ENCODE measurements at places on chromosomes 13 and 19.

DNA sequence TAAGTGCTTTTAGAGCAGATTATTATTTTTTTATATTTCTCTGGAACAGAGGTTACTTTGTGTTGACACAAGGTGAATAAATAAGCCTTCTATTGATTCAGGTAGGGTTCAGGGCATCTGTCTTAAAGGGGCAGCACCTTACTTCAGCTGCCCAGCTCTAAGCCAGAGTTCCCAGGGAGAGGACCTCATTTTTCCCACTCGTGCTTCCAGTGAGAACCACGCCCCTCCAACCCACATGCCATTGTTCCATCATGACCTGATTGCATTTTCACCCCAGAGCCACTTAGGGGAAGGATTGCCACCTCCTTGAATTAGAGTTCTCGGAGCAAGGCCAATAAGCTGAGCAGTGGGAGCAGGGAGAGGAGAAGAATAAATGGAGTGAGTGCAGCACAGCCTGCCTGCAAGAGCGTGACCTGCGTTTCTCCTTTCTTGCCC is 104.3 kb upstream of the FRY start:
- no peak for DNase-seq

DNA sequence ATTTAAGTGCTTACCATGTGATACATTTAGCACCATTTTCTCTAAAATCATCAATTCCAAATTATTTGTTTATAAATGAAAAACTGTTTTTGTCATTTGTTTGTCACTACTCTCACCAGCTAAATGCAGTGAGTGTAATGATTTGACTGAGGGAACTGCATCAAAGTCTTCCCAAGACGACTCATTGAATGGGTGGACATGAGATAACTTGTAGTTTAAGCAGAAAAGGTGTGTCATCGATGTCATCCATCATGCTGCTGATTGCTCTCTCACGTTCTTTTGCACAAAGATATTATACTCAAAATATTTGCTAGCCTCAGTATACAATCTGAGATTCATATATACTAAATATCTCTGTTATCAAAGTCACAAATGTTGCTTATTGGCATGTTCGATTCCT is 366.5 kb downstream of the IRS2 start:
- DNase-seq: no peak

GRCh38 chr13:42040730-42041010 is 7.8 kb upstream of the DGKH start:
- no peak for DNase-seq

GRCh38 chr19:850221-850978 is 1.7 kb upstream of the ELANE start:
- peak; percentile 50 for DNase-seq

DNA sequence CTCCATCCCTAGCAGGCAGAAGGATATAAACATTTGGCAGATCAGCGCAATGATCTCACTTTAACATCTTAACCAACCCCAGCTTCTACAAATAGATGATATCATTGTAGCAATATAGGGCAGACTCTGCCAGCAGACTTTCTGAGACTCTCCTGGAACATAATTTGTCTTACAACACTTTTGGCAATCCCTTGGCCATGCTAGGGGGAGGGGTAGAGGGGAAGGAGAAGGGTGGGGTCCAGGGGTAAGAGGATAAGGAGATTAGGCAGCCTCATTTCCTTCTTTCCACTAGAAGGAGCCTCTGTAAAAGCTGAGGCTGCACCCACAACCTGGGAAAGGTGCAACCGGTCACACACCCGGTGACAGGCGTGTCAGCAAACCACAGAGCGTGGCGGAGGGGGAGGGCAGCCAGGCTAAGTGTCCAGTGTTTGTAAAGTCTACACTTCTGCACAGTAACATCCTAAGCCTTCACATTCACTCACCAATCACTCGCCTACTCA is 8.7 kb upstream of the UBAC2 start:
- DNase-seq: no peak

DNA sequence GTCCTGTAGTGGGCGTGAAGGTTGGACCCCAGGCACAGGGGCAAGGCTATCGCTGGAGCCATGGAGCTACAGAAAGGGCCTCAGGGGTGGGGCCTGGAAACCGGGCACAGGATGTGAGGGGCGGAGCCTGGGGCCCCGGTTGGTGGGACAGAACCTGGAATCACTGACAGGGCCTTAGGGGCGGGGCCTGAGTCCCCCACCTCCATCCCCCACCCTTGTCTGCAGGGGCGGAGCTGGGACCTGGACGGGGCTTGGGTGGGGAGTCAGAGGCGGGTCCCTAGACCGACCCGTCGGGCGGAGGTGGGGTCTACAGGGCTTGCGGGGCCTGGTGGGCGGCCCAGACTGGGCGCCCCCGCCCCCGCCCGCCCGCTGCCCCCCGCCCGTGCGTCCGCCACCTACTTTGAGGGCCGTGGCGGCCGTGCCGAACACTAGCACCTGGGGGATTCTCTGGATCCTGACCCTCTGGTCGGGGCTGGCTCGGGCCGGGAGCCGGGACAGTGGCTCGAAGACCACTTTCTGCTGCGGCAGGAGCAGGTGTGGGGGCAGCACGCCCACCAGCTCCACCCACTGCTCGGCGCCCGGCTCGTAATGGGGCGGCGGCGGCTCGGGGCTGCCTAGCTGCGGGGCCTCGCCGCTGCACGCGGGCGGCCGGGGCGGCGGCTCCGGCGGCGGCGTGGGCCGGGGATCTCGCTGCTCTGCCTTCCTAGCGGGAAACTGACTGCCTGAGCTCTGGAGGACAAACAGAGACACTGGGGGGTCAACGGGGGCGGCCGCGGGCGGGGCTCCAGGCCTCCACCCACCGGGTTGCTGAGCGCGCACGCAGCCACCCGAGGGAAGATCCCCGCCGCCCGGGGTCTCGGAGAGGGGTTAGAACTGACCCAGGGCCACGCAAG is 26.3 kb downstream of the DCAF15 start:
- DNase-seq: no peak

- DNase-seq: no peak
Measured at GRCh38 chr13:82216165-82216564, 1666.1 kb downstream of the SLITRK1 start.

GRCh38 chr13:57739543-57740190 is 108.1 kb downstream of the PCDH17 start:
- DNase-seq: no peak

- no peak for DNase-seq
Measured at GRCh38 chr19:56118666-56119581, 2.2 kb downstream of the ZNF787 start.

GRCh38 chr19:56751078-56751489 is 79.5 kb upstream of the ZNF835 start:
- DNase-seq: no peak

GRCh38 chr19:6868351-6868750 is 19.0 kb upstream of the ADGRE1 start:
- DNase-seq: no peak

- no peak for DNase-seq
Measured at GRCh38 chr13:26606631-26607030, 49.1 kb downstream of the WASF3 start.

DNA sequence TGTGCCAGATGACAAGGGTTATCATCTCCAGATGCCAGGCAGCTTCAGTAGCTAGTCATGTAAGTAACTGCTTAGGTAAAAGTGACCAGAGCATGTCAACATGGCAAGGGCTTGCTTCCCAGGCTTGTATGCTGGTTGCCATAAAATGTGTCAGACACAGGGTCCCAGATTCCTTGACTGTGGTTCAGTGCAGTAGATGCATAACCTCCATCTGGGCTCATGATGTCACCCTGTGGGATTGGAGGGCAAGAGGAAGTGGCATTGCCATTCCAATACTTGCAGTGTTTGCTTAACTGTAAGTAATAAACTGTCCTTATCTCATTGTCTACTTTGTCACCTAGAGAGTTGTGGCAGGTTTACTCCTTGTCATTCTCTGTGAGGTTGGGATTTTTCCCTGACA is 226.8 kb downstream of the PCDH17 start:
- peak; percentile 2 for DNase-seq

DNA sequence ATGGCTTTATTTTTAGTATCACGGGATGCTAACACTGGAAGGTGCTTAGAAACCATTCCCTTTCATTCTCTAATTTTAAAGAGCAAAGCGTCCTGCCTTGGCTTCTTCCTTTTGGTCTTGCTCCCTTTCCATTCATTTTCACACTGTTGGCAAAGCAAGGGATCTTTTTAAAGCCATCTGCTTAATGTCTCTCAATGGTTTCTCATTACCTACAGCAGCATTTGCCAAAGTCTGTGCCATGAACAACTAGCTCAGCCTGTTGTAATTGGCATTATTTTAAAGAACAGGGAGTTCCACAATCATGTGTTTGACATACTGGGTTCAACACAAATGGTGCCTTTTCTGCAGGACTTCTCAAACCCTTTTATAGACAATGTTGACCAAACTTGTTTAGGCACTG is 444.3 kb downstream of the GPC6 start:
- no peak for DNase-seq

DNA sequence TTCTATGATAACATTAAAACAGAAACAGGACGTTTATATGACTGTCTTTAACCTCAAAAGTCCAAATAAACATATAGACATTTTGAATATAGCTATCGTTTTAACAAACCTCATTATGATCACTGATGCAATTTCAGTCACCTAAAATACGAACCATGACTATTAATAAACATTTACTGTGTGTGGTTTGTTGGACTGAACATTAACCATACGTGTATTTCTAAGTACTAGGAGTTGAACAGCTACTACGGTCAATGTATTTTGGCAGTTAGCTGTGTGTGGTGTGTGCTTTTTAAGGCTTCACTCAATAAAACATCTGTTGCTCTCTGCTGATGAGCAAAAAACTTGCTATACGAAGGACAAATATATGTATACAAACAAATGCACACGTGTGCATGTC is 281.4 kb downstream of the ABCC4 start:
- DNase-seq: no peak
